ENCODE measurements at places on chromosomes 2 and 18. TPM values are rescaled to one million over a fixed set of nuclear protein-coding genes. Genes with fewer than 3 reads are reported as not detected.
A peak's percentile ranks its signal among the peaks of the same experiment; 100 is the strongest.

DNA sequence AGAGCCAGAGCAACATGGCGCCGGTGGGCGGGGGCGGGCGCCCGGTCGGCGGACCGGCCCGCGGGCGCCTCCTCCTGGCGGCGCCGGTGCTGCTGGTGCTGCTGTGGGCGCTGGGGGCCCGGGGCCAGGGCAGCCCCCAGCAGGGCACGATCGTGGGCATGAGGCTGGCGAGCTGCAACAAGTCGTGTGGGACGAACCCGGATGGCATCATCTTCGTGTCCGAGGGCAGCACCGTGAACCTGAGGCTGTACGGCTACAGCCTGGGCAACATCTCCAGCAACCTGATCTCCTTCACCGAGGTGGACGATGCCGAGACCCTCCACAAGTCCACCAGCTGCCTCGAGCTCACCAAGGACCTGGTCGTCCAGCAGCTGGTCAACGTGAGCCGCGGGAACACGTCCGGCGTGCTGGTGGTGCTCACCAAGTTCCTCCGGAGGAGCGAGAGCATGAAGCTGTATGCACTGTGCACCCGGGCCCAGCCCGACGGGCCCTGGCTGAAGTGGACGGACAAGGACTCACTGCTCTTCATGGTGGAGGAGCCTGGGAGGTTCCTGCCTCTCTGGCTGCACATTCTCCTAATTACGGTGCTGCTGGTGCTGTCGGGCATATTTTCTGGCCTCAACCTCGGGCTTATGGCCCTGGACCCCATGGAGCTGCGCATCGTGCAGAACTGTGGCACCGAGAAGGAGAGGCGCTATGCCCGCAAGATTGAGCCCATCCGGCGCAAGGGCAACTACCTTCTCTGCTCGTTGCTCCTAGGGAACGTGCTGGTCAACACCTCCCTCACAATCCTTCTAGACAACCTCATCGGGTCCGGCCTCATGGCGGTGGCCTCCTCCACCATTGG, 507 bp downstream of the CNNM4 start:
- peak overlapping the region; percentile 77 for H3K27ac ChIP-seq
- H3K36me3 ChIP-seq, result peaks cover 1% of the 10 kb centered on the region
- peaks cover 34% of the 10 kb centered on the region for H3K4me1 ChIP-seq
- DNase-seq, result peak; percentile 56

- no peaks in the 10 kb centered on the region for H3K27me3 ChIP-seq
- H3K4me1 ChIP-seq, result 0 out of 2 replicates have a peak, but pooled peaks cover 4% of the 10 kb centered on the region
- DNase-seq, result peak; percentile 87
- H3K36me3 ChIP-seq, result no peaks in the 10 kb centered on the region
These were observed 23.0 kb upstream of the NTSR2 start for GRCh38 chr2:11692966-11693521.

DNA sequence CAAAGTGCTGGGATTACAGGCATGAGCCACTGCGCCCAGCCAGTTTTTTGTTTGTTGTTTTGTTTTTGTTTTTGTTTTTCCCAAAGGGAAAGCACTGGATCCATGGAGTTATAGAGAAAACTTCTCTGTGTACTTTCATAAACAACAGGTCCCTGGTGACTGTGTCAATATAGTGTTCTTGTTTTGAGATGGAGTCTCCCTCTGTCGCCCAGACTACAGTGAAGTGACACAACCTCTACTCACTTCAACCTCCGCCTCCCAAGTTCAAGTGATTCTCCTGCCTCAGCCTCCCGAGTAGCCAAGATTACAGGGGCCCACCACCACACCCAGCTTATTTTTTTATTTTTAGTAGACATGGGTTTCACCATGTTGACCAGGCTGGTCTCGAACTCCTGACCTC, 16.5 kb downstream of the USP34 start:
- H3K4me3 ChIP-seq, result no peak overlapping the region
- no peak for DNase-seq
- H3K27me3 ChIP-seq, result no peaks in the 10 kb centered on the region
- H3K4me1 ChIP-seq, result 0 out of 2 replicates have a peak, but pooled peaks cover 8% of the 10 kb centered on the region

- no peak overlapping the region for H3K4me3 ChIP-seq
- H3K4me1 ChIP-seq, result no peaks in the 10 kb centered on the region
- H3K27me3 ChIP-seq, result no peaks in the 10 kb centered on the region
- peak overlapping the region; percentile 69 for H3K27ac ChIP-seq
- H3K36me3 ChIP-seq, result no peaks in the 10 kb centered on the region
- no peak for DNase-seq
These were observed 41.8 kb upstream of the GBX2 start for GRCh38 chr2:236209996-236210395.

DNA sequence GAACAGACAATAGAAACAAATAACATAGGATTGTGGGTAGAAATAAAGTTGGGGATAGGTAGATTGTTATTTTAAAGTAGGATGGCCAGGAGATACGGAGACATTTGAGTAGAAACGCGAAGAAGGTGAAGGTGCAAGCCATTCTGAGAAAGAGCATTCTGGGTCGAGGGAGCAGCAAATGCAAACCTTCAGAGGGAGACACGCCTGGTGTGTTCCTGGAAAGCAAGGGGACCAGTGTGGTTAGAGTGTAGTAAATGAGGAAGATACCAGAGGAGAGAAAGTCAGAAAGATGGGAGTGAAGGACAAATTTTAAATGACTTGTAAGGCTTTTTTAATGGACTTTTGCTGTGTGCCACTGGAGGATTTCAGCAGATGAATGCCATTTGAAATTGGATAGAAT, 1.7 kb downstream of the CYP20A1 start:
- H3K27ac ChIP-seq, result no peak overlapping the region
- DNase-seq, result no peak
- H3K36me3 ChIP-seq, result no peaks in the 10 kb centered on the region
- peak overlapping the region; percentile 65 for H3K4me3 ChIP-seq

DNA sequence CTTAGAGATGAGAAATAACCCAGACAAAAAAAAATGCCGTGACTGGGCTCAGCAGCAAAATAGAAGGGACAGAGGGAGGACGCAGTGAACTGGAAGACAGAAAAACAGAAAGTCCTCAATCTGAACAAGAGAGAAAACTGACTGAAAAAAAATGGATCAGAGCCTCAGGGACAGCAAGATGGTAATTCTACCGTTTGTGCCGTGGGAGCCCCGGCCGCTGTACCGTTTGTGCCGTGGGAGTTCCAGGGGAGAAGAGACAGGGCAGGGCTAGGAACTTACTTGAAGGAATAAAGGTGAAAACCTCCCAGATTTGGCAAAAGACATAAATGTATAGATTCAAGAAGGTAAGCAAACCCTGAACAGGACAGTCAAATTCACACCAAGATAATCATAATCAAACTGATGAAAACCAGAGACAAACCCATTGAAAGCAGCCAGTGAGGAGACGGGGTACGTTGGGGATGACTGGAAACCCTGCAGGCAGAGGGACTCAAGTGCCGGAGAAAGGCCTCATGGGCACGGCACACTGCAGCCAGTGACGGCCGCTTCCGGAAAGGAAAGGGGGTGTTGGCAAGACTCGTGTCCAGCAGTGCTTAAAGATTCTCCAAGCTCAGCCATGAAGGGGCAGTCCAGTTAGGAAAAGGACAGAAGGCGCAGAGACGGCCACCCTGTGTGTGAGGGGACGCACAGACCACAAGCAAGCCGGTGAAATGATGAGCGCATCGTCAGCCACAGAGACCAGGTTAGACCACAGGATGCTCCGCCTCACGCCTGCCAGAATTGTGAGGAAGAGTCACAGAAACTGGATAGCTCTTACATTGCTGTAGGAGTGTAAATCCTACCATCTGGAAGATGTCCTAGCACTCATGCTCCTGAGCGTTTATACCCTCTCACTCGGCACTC, 40.0 kb upstream of the NFATC1 start:
- H3K27me3 ChIP-seq, result no peaks in the 10 kb centered on the region
- no peaks in the 10 kb centered on the region for H3K36me3 ChIP-seq
- no peaks in the 10 kb centered on the region for H3K4me1 ChIP-seq
- DNase-seq, result no peak

GRCh38 chr2:231632559-231633142, 40.0 kb downstream of the TEX44 start:
- H3K4me1 ChIP-seq, result peaks cover 4% of the 10 kb centered on the region
- H3K27ac ChIP-seq, result no peak overlapping the region
- no peak overlapping the region for H3K4me3 ChIP-seq
- no peaks in the 10 kb centered on the region for H3K27me3 ChIP-seq

GRCh38 chr2:53445383-53446070, 322.1 kb upstream of the CHAC2 start:
- H3K27ac ChIP-seq, result no peak overlapping the region
- H3K4me3 ChIP-seq, result no peak overlapping the region
- H3K27me3 ChIP-seq, result no peaks in the 10 kb centered on the region
- DNase-seq, result no peak
- no peaks in the 10 kb centered on the region for H3K36me3 ChIP-seq

- no peak overlapping the region for H3K4me3 ChIP-seq
- no peaks in the 10 kb centered on the region for H3K27me3 ChIP-seq
- H3K27ac ChIP-seq, result no peak overlapping the region
- peaks cover 25% of the 10 kb centered on the region for H3K4me1 ChIP-seq
These were observed 23.1 kb downstream of the STARD7 start for GRCh38 chr2:96185516-96185915.

- no peaks in the 10 kb centered on the region for H3K27me3 ChIP-seq
- no peak overlapping the region for H3K4me3 ChIP-seq
- H3K4me1 ChIP-seq, result no peaks in the 10 kb centered on the region
- H3K36me3 ChIP-seq, result no peaks in the 10 kb centered on the region
- H3K27ac ChIP-seq, result no peak overlapping the region
These were observed 13.2 kb upstream of the AGAP1 start for GRCh38 chr2:235480614-235481013.

GRCh38 chr18:52992041-52992440, 652.0 kb downstream of the DCC start:
- no peak overlapping the region for H3K27ac ChIP-seq
- H3K36me3 ChIP-seq, result no peaks in the 10 kb centered on the region
- H3K4me1 ChIP-seq, result no peaks in the 10 kb centered on the region
- DNase-seq, result peak; percentile 15
- H3K4me3 ChIP-seq, result no peak overlapping the region

DNA sequence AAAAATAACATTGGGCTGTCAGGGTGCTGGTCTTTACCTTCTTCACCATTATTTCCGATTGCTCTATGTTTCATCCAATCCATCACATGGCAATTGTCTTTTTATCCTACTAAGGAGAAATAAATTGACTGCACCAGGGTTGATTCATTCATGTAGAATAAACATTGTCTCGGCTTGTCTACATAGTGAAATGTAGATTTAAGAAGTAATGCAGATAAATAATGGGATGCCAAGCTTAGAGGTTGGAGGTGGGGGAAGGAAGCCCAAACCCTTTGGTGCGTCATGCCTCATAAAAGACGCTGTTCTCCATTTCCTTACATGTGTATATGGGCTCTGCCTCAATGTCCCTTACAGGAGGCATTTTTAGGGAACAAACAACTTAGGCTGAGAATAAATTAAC, 117.8 kb downstream of the ALK start:
- no peak overlapping the region for H3K27ac ChIP-seq
- DNase-seq, result no peak
- H3K4me1 ChIP-seq, result peaks cover 12% of the 10 kb centered on the region
- no peak overlapping the region for H3K4me3 ChIP-seq

DNA sequence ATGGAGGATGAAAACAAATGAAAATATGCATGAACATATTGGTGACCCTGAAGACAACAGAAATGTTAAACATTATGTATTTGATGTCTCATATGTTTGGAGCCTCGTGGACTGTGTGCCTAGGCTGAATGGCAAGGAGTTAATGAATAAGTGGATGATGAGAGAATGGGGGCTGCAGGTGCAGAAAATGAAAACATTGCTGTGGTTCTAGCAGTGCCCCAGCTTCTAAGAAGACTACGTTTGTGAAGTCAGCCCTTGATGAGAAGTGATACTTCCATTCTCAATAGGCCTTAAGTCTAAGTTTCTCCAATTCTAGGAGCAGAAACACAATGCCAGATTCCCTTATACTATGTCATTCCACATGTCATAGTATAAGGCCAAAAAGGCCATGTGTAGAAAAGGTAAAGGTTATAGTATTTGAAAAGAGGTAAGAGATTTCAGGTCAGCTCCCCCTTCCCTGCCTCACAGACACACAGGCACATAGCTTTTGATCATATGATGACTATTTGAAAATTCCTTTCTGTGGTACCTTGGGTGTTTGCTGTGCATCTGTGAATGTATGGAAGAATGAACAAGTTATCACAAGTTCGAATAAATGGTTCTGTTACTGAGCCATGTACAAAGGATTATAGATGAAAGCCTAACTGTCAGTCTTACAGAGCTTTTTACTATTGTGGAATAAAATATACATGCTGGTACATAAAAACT, 280.8 kb downstream of the SETBP1 start:
- H3K4me3 ChIP-seq, result no peak overlapping the region
- no peaks in the 10 kb centered on the region for H3K27me3 ChIP-seq
- H3K36me3 ChIP-seq, result no peaks in the 10 kb centered on the region
- no peak overlapping the region for H3K27ac ChIP-seq
- no peak for DNase-seq
- H3K4me1 ChIP-seq, result no peaks in the 10 kb centered on the region

GRCh38 chr18:21803495-21803894, 62.9 kb downstream of the MIB1 start:
- H3K4me1 ChIP-seq, result no peaks in the 10 kb centered on the region
- H3K27ac ChIP-seq, result no peak overlapping the region
- H3K27me3 ChIP-seq, result no peaks in the 10 kb centered on the region
- DNase-seq, result no peak

- no peaks in the 10 kb centered on the region for H3K27me3 ChIP-seq
- no peak overlapping the region for H3K4me3 ChIP-seq
- H3K36me3 ChIP-seq, result no peaks in the 10 kb centered on the region
- H3K27ac ChIP-seq, result no peak overlapping the region
- no peak for DNase-seq
These were observed 28.4 kb downstream of the TGIF1 start for GRCh38 chr18:3478262-3478978.

DNA sequence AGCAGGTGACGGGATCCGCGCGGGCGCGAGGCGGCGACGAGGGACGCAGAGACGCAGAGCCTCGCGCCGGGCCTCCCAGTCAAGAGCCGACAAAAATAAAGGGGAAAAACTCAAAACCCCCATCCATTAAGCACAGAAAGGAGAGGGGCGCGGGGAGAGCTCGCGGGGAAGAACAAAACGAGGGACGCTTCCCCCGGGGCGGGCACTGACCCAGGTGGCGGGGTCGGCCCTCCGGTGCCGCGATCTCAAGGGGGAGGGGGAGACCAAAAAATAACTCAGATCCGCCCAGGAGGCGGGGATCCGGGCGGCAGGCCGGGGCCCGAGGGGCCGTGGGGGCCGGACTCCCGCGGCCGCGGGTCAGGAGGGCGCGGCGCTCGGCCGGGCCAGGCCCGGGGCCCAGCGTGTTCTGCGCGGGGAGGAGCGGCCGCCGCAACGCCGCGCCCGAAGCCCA, 597 bp downstream of the RNF103 start:
- H3K36me3 ChIP-seq, result no peaks in the 10 kb centered on the region
- peaks cover 12% of the 10 kb centered on the region for H3K4me1 ChIP-seq
- DNase-seq, result peak; percentile 53
- H3K27ac ChIP-seq, result peak overlapping the region; percentile 97

GRCh38 chr2:11129598-11130449, 25.4 kb upstream of the SLC66A3 start:
- peaks cover 5% of the 10 kb centered on the region for H3K4me1 ChIP-seq
- H3K27ac ChIP-seq, result no peak overlapping the region

CDH7 gene
- 0.16 TPM for total RNA-seq

FSHR gene
- 1.0 TPM for total RNA-seq

AMER3 gene
- total RNA-seq, result 0.79 TPM

RALBP1 gene
- 66.3 TPM for total RNA-seq

MC2R gene
- not detected for total RNA-seq

TUBB6 gene
- total RNA-seq, result 149 TPM

DSC2 gene
- 22.7 TPM for total RNA-seq

SLC5A7 gene
- not detected for total RNA-seq

TMEM247 gene
- not detected for total RNA-seq

MAB21L4 gene
- 69.9 TPM for total RNA-seq

Measured in Caco-2 (cell line).